ENCODE measurements at places on chromosomes 2 and 18.

GRCh38 chr2:220215785-220216184 is 588.4 kb downstream of the SLC4A3 start:
- no peak for DNase-seq

DNA sequence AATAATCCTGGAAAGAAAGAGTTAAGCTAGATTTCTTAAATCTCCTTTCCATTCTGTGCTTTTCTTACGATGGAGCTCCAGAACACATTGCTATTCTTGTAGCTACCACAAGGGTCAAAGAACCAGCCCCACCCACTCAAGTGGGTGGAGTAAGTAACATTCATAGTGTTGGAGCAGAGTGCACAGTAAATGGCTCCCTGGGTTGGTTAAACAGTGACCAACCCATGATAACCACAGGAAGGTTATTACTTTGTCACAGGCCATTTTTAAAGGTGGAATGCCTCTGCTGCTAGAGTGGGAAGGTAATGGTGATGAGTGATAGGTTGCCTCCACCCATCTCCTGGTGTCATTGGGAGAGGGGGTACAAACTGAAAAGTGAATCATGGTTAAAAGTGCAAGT is 13.9 kb downstream of the ARPC2 start:
- no peak for DNase-seq

DNA sequence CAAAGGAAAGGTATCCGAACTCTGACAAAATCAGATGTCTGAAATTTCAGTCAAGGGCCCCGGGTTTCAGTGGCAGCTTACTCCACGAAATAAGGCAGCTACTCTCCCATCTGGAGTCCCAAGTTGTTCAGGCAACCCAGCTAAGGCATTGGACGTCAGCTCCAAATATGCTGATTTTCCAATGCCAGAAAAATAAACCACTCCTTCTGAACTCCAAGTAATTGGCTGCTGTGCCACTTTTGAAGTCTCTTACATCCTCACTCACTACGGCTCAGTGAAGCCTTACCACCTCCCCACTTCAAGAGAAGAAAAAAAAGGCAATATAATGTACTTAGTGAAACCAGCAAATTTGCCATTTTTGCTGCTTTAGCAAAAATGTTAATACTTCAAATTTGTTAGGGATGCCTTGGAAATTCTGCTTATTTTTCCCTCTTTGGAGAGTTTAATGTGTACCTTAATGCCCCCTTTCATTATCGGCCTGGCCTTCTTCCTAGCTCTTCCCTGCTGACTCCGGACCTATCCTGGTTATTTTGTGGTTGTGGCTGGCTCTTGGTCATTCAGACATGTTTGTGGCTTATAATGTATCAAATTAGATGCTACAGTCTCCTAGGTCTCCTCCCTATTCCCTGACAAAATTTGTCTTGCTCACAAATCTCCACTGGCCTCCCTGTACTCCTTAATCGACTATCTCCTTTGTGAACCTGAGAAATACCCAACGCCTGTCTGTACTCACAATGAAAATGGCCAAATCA is 589.2 kb upstream of the ZEB2 start:
- DNase-seq, result no peak

GRCh38 chr18:46278481-46279465 is 174.6 kb downstream of the HAUS1 start:
- no peak for DNase-seq

GRCh38 chr2:40364151-40364874 is 87.6 kb downstream of the SLC8A1 start:
- DNase-seq, result no peak

GRCh38 chr2:101619191-101619591 is 78.3 kb upstream of the MAP4K4 start:
- no peak for DNase-seq

DNA sequence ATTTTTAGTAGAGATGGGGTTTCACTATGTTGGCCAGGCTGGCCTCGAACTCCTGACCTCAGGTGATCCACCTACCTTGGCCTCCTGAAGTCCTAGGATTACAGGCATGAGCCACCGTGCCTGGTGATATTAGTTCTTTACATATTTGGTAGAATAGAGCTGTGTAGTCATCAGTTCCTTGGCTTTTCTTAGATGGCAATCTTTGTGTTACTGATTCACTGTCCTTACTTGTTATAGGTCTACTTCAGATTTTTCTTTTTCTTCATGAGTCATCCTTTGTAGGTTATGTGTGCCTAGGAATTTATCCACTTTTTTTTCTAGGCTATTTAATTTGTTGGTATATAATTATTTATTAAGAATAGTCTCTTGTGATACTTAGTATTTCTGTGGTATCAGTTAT is 30.3 kb upstream of the ZSWIM2 start:
- DNase-seq, result no peak

DNA sequence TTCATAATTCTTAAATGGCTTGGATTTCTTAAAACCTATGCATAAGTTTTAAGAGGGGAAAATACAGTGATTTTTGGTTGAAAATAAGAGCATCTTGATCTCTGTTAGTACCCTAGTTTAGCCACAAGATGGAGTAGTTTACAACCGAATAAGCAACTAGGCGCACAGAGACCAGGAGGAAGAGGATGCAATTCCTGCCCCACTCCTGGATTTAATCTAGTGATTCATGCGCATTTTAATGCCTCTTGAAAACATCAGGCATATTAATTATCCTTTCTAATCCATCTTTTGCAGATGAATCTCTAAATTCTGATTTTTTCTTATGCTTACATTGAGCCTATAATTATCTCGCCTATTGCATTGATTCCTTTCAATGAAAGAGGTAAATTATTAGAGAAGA is 76.7 kb downstream of the MRPS9 start:
- DNase-seq, result no peak

GRCh38 chr18:37958499-37958898 is 392.9 kb upstream of the CELF4 start:
- no peak for DNase-seq

- DNase-seq, result no peak
Observed at GRCh38 chr2:63764630-63765029, 77.1 kb upstream of the UGP2 start.

GRCh38 chr2:31987454-31988220 is 23.2 kb downstream of the MEMO1 start:
- no peak for DNase-seq

GRCh38 chr2:18436503-18437005 is 123.9 kb downstream of the RDH14 start:
- DNase-seq, result no peak

GRCh38 chr2:55743583-55743982 is 49.9 kb upstream of the PNPT1 start:
- no peak for DNase-seq

DNA sequence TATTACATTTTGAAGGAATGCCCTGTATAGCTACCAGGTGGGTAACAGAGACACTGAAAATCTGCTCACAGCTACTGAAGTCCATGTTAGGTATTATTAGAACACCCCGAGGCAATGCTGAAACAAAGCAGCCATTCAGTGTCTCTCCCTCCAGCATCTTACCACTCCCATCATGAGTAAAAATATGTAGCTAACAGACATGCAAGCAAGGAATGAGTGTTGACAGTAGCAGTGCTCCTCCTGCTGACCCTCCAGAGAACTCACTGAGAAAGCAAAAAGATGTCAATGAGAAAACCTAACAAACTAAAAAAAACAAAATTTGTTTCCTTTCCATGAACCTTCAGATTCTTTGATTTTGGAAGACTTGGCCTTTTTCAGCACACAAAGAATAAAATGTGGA is 393.9 kb downstream of the LRRTM1 start:
- no peak for DNase-seq

GRCh38 chr2:175755169-175755568 is 246.9 kb downstream of the LNPK start:
- DNase-seq, result no peak

GRCh38 chr2:188404341-188405004 is 112.8 kb downstream of the GULP1 start:
- no peak for DNase-seq

GRCh38 chr2:5950736-5951135 is 258.6 kb downstream of the SOX11 start:
- no peak for DNase-seq

DNA sequence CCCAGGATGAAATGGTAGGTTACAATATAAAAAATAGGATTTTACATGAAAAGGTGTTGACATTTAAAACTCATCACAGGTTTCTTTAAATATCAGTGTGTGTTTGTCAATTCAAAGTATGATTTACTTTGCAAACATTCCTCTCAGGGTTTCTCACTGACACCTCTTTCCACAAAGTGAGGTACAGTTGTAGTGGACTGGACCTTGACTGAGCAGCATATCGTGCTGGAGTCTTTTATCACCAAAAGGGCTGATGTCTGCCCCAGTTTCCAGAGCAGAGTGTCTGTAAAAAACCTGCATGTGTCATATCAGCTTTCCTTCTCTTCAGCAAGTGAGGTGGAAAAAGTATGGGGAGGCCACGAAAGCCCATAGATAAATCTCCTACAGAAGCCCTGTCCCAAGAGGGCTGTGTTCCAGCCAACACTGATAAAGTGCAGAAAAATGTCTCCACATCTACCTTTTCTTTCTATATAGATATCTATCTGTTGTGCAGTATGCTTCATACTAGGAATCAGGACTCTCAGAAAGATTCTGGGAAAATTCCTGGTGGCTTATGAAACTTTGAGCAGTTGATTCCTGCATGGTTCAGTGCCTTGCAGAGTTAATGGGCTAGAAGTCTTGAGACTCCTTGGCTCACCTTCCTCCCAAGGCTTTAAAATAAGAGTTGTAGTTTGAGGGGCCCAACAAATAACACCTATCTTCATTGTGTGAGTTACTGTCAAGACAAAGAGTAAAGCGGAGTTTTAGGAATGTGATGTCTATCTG is 6.9 kb downstream of the ACYP2 start:
- no peak for DNase-seq

DNA sequence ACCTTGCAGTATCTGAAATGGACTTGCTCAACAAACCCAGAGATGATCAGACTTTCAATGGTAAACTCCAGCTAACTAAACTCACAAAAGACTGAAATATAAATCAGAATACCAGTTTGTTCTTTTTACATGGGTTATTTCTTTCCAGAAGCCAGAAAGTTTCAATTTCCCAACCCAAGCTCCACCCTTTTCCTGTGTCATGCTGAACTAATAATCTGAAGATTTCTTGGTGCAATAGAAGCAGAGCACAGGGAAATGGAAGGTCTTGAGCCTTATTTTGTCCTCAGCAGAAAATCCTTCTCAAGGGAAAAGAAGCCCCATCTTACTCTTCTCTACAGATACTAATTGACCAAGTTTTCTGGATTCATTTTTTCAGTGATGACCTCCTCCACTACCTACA is 93.3 kb upstream of the PAPOLG start:
- no peak for DNase-seq

DNA sequence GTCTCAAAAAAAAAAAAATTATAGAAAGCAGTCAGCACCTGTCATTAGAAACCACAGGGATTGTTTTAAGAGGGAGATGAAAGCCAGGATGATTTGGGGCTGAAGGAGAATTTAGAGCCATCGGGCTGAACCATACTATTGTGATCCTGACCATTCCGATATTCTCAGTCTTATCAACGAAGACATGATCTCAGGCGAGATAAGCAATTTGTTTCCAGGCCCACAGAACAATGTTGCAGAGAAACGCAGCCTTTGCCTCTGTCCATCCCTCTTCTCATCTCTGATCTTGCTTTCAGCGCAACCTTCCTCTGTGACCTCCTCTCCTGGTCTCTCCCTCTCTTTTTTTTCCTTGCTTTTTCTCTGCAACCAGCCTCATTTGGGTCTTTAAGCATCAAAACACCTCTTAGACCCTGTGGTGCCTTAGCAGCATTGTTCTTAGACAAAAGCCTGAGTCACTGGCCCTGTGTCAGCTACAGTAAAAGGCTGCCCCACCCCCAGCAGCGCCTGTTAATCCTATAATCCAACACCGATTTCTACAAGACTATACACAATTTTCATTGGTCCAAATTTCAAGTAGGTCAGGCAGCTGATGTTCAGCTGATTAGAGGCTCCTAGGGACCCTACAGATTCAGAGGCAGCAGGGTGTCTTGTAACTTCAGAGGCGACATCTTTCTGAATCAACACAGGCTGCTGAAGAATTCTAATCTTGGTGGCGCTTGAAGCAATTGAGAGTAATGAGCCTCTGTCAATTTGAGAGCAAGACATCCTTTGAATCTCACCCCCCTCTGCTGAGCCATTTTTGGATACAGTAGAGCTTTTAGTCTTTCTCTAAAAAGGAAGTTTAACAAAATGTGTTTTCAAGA is 206.0 kb downstream of the NCK2 start:
- no peak for DNase-seq

- no peak for DNase-seq
Observed at GRCh38 chr2:109129921-109130722, 1.1 kb downstream of the SH3RF3 start.

DNA sequence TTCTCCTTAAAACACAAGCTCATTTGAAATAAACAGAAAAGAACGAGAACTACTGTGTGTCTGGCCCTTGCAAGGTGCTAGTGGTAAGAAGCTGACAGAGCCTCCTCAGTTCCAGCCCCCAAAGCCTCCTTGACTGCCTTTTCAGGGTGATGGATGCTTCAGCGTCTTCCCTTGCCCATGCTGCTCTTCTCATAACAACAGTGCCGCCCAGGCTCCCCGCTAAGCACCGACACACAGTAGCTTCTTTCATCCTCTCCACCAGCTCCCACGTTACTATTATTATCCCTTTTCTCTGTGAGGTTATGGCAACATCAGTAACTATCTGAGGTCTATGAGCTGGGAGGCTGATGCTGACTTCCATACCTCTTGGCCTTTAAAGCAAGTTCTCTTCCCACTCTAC is 418.6 kb downstream of the TSN start:
- no peak for DNase-seq

DNA sequence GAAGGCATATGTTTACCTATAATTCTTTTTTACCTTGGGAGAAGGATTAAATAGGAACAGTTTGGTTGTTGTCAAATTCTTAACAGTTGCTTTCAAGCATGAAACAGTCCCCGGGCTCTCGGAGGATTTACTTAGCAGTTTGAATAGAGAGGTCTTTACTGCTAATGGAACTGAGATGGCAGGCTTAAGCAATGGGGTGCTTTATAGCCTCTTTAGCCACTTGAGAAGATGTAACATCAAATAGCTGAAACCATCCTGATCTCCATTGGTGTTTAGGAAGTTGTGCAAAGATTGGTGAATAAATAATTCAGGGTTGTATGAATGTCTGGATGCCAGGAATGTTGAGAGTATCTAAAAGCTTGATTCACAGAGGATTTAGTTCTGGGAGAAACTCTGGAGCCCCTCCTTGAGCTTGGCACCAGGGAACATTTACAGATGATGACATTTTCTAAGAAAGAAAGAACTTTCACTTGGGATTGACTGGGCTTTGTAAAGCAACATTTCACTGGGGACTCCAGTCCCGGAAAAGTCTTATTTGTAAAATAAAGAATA is 51.9 kb downstream of the PTPRM start:
- DNase-seq, result no peak

DNA sequence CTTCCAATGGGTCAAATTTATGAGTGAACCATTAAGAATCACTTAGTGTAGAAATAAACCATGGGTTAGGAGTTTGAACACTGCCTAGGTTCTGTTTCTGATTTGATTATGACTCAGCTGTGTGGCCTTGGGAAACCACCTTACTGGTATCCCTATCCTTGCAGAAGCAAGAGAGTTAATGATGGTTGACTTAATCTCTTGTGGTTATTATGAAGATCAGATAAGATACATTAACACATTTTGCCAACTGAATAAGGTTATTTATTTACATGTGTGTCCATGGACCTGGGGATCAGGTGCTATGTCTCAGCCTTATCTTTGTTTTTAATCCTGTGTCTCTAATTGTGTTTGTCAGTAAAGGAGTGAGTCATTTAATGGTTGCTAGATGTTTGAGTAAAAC is 5.4 kb upstream of the KCNJ13 start:
- no peak for DNase-seq
